Activated T-cell treated with anti-CD3 and anti-CD28 coated beads, Interleukin-2, amount 50 U/mL, for 4 hours (primary cell): ENCODE measurements at places on chromosomes 7 and 10.
A peak's percentile ranks its signal among the peaks of the same experiment; 100 is the strongest.

GRCh38 chr7:105003872-105004510 is 10.0 kb upstream of the KMT2E start:
- no peak for DNase-seq

GRCh38 chr10:74145133-74145532 is 5.5 kb downstream of the AP3M1 start:
- no peak for DNase-seq

- DNase-seq = no peak
These were observed 66.0 kb upstream of the DOCK1 start for GRCh38 chr10:126839094-126839761.

DNA sequence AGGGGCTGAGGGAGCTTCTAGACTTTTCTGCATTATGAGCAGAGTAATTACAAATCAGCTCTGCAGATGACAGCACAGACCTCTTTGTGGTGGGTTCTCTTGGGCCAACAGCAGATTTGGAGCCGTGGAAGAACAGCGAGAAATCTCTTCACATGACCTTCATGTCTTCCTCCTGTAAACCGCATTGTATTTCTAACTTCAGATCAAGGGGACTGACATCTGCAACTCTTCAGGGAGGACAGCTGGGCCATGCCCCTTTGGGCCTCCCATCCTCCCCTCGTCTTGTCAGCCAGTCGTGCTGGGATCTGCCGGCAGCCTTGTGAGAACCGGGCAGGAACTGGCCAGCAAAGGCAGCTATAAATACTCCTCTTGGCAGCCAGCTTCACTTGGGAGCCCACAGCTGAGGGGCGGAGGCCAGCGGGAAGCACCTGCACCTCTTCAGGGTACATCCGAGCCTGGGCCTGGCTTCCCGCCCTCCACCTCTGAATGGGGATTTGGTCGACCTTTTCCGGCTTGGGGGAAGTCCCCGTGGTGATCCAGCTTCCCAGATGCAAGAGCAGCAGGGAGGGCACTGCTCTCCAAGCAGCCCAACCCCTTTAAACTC is 54.7 kb downstream of the STEAP1B start:
- DNase-seq = no peak

- DNase-seq = no peak
These were observed 503.5 kb downstream of the KIF20B start for GRCh38 chr10:90204956-90205314.

DNA sequence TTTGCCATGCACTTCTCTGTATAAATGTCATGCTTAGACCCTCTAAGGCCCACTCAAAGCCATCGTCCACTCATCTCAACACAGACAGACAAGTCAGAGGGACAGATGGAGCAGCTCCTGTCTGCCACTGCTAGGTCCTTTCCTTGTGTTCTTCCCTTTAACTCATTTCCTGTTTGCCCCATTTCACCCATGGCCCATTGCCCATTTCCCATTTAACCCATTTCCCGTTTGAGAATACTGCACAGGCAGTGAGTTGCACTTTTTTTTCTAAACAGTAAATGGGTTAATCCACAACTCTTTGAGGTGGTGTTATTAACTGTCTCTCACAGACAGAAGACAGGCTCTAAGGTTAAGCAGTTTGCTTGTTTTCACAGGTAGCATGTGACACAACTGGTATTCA is 179.3 kb downstream of the NPSR1 start:
- no peak for DNase-seq

GRCh38 chr10:44925224-44925623 is 14.1 kb downstream of the TMEM72 start:
- DNase-seq = no peak

- no peak for DNase-seq
These were observed 56.3 kb downstream of the SLC13A1 start for GRCh38 chr7:123143252-123144006.

DNA sequence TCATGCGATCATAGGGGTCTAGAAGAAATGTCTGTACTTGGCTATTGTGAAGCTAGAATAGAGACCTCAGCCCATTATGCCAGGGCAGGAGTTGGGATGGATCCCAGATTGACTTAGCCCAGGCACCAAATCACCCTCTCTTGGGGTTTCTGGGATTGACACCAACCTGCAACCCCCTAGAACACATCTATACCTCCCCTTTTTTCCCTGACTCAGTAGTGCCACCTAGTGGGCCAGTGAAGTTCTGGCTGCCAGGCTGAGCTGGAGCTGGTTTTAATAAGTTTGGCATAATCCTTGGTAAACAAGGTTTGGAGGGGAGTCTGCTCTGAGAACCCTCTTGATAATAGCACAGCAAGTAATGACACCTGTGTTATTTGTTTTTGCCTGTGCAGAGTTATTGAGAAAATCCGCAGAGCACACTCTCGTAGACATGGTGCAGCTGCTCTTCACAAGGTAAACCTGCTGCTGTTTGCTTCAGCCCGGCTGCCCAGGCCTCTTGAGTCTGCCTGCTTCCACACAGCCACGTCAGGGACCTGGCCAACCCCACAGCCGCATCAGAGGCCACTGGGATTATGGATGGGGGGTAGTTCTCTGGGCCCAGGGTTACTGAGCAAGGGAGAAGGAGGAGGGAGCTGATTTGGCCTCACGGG is 43.3 kb upstream of the NFKB2 start:
- DNase-seq = peak; percentile 77

- DNase-seq = no peak
These were observed 551.0 kb upstream of the ZWINT start for GRCh38 chr10:56912043-56912442.

GRCh38 chr7:19133886-19134285 is 11.3 kb downstream of the FERD3L start:
- DNase-seq = no peak

DNA sequence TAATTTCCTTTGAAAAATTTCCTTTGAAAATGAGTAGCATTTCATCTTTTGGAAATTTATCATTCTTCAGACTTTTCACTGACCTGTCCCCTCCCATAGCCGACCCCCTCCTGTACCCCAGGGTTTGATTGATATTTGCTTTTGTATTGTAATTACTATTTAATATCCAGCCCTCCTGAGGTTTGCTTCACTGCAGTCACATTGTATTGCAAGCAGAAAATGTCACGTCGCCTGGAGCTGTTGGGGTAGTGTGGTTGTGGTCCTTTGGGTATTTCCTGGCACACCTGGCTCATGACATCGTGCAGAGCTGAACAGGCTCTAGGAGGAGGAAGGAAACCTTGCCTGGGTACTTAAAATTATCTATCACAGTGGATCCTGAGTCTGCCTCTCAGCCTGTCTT is 116.1 kb downstream of the INSYN2A start:
- DNase-seq = no peak

GRCh38 chr7:132423594-132424200 is 152.6 kb downstream of the PLXNA4 start:
- no peak for DNase-seq

DNA sequence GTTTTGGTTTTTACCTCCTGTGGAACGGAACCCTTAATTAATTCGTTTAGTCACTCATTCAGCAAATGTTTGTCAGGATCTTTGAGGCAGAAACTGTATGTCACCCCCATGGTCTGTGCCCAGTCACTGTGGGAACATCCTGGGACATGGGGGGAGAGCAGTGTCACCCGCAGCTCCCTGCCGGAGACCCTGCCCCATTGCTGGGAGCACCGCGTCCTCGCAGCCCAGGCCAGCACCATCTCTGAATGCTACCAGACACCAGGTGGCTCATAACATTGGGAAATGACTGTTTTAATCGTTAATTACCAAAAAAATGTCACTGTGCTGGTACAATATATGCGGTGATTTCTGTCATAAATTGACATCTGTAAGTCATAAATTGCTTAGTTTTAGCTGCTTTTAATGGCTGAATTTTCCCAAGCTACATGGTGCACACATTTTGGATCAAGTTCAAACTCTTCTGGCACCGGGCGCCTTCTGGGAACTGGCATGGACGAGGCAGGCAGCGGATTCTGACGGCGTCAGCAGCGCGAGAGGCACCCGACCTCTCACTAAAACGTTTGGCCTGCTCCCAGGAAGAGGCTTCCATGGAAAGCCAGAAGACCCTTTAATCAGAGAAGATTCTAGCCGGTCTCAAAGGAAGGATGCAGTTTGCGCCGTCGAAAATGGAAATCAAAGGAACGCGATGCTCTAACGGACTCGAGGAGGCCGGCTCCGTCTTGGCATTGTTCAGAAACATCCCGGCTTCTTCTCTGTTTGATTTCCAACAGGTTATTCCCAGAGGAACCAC is 184.2 kb downstream of the ADARB2 start:
- no peak for DNase-seq

DNA sequence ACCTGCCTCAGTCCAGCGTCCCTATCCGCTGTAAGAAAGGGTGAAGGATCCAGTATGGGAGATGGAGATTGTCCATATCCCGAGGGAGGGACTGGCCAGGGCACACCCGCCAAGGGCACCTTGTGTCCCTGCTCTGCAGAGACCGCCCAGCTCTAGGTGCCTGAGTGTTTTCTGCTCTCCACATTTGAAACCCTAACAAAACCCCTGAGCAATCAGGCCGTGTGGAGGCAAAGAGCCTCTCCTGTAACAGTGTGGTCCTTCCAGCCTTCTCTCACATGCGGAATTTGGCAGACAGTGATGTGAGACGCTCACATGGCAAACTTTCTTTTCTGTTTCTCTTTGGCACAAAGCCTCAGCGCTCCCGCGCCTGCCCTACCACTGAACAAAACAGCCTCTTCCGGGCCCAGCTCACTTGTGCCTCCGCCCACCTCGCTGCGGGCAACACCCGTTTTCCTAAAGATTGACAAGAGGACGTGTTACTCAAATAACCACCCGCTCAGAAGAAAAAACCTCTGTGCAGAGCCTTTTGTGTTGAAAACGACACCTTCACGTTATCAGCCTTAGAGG is 514.8 kb downstream of the DNAJB6 start:
- peak; percentile 58 for DNase-seq

GRCh38 chr7:7119729-7120128 is 62.6 kb upstream of the C1GALT1 start:
- no peak for DNase-seq
